Sigmoid colon (tissue), 7 donors: ENCODE measurements at places on chromosomes 7 and 10. TPM values are rescaled to one million over a fixed set of nuclear protein-coding genes. Genes with fewer than 3 reads are reported as not detected.
A peak's percentile ranks its signal among the peaks of the same experiment; 100 is the strongest.

Gene MMP21
- not detected for total RNA-seq

Gene VAX1
- total RNA-seq = not detected

Gene OPN4
- total RNA-seq = not detected

GRCh38 chr7:47764746-47765145, 182.8 kb upstream of the TNS3 start:
- no peak for DNase-seq
- no peaks in the 10 kb centered on the region for H3K27me3 ChIP-seq
- peaks cover 18% of the 10 kb centered on the region for H3K4me1 ChIP-seq
- H3K27ac ChIP-seq = no peak overlapping the region

DNA sequence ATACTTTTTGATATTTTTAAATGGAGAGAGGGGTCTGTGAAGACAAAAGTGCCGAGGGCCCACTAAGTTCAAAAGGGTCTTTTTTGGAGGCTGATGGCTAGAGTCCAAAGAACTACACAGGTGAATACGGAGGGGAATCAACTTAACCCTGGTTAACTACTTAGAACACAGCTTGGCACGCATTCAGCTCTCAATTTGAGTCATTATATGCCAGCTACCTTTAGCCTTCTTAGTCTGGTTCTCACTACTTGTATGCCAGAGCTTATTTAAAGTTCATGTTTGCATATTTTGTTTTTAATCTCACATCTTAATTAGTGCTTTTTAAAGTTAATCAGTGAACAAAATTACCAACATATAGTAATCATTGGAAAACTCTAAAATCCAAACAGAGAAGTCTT, 80.8 kb downstream of the VWDE start:
- no peaks in the 10 kb centered on the region for H3K36me3 ChIP-seq
- H3K4me3 ChIP-seq = no peak overlapping the region
- H3K4me1 ChIP-seq = no peaks in the 10 kb centered on the region
- H3K27me3 ChIP-seq = no peaks in the 10 kb centered on the region
- no peak overlapping the region for H3K27ac ChIP-seq
- DNase-seq = no peak

GRCh38 chr7:37916673-37917660, at the start of gene SFRP4:
TSS of gene SFRP4 (minus strand) at chr7:37916817. CDS start at chr7:37916537, 280 bp downstream.
- peak within 1 kb of the TSS; percentile 58 for H3K27ac ChIP-seq
- DNase-seq = peak; percentile 82
- no peaks in the 10 kb centered on the region for H3K36me3 ChIP-seq
- H3K4me3 ChIP-seq = peak within 1 kb of the TSS; percentile 56
- H3K4me1 ChIP-seq = no peaks in the 10 kb centered on the region

- no peak overlapping the region for H3K27ac ChIP-seq
- no peaks in the 10 kb centered on the region for H3K36me3 ChIP-seq
- no peak for DNase-seq
- H3K4me1 ChIP-seq = peaks cover 50% of the 10 kb centered on the region
- no peak overlapping the region for H3K4me3 ChIP-seq
- no peaks in the 10 kb centered on the region for H3K27me3 ChIP-seq
These were observed 13.5 kb downstream of the RPA3 start for GRCh38 chr7:7704867-7705266.

- H3K4me3 ChIP-seq = no peak overlapping the region
- no peak overlapping the region for H3K27ac ChIP-seq
- no peaks in the 10 kb centered on the region for H3K4me1 ChIP-seq
- H3K36me3 ChIP-seq = no peaks in the 10 kb centered on the region
- H3K27me3 ChIP-seq = no peaks in the 10 kb centered on the region
- DNase-seq = no peak
These were observed 361.6 kb downstream of the FGFR2 start for GRCh38 chr10:121236621-121237020.

DNA sequence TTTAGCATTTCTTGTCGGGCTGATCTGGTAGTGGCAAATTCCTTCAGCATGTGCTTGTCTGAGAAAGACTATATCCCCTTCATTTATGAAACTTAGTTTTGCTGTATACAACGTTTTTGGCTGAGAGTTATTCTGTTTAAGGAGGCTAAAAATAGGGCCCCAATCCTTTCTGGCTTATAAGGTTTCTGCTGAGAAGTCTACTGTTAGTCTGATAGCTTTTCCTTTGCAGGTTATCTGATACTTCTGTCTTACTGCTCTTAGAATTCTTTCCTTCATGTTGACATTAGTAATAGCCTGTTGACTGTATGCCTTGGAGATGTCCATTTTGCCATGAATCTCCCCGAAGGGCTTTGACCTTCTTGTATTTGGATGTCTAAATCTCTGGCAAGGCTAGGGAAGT, 9.9 kb downstream of the CASP7 start:
- no peaks in the 10 kb centered on the region for H3K27me3 ChIP-seq
- no peak overlapping the region for H3K27ac ChIP-seq
- H3K4me3 ChIP-seq = no peak overlapping the region
- no peak for DNase-seq

DNA sequence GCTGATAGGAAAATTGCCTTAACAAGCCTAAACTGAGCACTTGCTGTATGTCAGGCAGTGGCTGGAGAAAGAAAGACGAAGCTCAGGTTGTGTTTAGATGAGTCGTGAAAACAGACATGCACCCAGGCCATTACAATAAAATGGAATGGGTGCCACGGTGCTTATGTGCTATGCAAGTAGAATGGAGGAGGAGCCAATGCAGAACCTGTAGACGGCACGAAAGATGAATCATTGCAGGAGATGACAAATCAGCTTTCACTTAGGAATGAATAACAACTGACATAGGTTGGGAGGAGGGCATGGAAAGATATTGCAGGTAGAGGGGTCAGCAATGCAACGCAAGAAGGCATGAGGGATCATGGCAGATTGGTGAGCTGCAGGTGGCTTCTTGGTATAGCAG, 61.2 kb upstream of the ARHGAP21 start:
- no peak for DNase-seq
- no peak overlapping the region for H3K27ac ChIP-seq
- H3K36me3 ChIP-seq = no peaks in the 10 kb centered on the region
- H3K27me3 ChIP-seq = no peaks in the 10 kb centered on the region
- no peaks in the 10 kb centered on the region for H3K4me1 ChIP-seq

- no peak overlapping the region for H3K27ac ChIP-seq
- H3K4me3 ChIP-seq = no peak overlapping the region
- H3K27me3 ChIP-seq = no peaks in the 10 kb centered on the region
- DNase-seq = no peak
These were observed 127.0 kb downstream of the LYZL1 start for GRCh38 chr10:29415876-29416275.

DNA sequence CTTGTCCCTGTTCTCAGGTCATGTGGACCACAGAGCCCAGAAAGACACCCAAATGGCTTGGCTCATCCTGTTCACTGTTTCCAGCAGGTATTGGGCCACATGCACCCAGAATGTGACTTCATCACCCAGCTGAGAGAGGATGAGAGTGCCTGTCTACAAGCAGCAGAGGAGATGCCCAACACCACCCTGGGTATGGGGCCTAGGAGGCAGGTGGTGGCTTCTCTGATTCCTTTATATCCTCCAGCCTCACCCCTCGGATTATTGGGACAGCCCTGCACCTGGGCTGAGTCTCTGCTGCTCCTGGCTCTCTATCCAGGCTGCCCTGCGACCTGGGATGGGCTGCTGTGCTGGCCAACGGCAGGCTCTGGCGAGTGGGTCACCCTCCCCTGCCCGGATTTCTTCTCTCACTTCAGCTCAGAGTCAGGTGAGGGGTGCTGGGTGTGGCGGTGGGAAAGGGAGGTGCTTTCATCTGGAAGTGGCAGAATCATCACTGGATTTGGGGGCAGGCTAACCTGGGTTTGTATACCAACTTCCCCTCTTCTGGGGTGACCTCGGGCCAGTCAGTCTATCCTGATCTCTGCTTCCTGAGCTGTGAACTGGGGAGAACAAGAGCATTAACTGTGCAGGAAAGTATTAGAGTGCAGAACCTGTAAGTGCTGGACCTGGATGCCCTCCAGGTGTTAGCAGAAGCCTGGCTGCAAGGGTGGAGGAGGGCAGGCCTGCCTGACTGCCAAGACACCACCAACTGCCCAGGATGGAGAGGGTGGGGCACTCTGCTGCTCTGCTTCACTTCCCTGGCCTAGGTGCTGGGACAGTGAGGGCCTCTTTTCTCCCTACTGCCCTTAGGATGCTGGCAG, 5.2 kb downstream of the GHRHR start:
- DNase-seq = peak; percentile 59
- H3K4me3 ChIP-seq = no peak overlapping the region
- no peaks in the 10 kb centered on the region for H3K36me3 ChIP-seq
- no peak overlapping the region for H3K27ac ChIP-seq
- H3K27me3 ChIP-seq = peaks cover 4% of the 10 kb centered on the region
- H3K4me1 ChIP-seq = no peaks in the 10 kb centered on the region

DNA sequence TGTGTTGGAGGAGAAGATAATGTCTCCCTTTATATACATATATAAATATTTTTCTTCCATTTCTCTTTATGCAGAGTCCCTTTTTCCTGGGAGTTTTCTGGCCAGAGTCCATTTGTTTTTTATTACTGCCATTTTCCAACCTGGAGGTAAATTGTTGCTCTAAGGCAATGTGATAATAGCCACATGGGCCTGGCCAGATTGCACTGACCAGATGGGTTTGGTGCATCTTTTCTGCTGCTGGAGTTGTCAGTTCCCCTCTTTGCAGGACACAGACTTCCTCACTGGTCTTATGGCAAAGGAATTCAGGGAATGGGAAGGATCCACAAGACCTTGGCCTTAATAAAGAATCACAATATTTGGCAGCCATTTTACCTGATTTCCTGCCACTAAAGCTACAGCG, 254.9 kb downstream of the SORCS3 start:
- no peaks in the 10 kb centered on the region for H3K27me3 ChIP-seq
- no peak overlapping the region for H3K27ac ChIP-seq
- DNase-seq = no peak

DNA sequence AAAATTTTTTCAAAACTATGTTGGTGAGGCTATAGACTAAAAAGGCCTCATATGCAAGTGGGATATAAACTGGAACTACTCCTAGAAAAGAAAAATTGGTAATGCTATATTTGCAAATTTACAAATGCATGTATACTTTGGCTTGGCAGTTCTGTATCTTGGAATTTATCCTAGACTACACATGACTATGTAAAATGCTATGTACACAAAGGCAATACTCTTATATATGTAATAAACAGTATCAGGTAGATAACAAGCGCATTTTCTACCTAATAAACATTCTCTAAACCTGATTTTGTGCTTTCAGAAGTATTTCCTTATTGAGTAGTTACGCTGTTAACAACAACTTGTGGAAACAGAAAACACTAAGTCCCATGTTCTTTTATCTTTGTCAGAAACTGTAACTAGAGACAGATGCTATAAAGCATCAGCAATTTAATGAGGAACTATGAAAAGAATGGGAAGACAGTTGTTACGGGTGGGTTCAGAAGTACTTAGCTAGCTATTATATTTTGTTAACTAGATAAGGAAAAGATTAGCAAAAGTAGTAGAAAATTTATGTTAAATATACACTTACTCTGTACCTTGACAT, 107.8 kb downstream of the ARHGAP12 start:
- H3K36me3 ChIP-seq = no peaks in the 10 kb centered on the region
- peaks cover 9% of the 10 kb centered on the region for H3K4me1 ChIP-seq
- no peak overlapping the region for H3K4me3 ChIP-seq
- no peaks in the 10 kb centered on the region for H3K27me3 ChIP-seq
- no peak overlapping the region for H3K27ac ChIP-seq
- no peak for DNase-seq

Gene TRIM73
- 1.4 TPM for total RNA-seq

Gene RHEB
- total RNA-seq = 141 TPM
